Cardiac fibroblast (primary cell): ENCODE measurements at places on chromosomes 4 and X.
A peak's percentile ranks its signal among the peaks of the same experiment; 100 is the strongest.

- DNase-seq = no peak
Measured at GRCh38 chr4:7735961-7736360, 203.7 kb downstream of the AFAP1 start.

- peak; percentile 26 for DNase-seq
Measured at GRCh38 chrX:109822861-109823260, 89.8 kb upstream of the ACSL4 start.

GRCh38 chrX:9340598-9341290 is 124.1 kb upstream of the TBL1X start:
- peak; percentile 75 for DNase-seq

DNA sequence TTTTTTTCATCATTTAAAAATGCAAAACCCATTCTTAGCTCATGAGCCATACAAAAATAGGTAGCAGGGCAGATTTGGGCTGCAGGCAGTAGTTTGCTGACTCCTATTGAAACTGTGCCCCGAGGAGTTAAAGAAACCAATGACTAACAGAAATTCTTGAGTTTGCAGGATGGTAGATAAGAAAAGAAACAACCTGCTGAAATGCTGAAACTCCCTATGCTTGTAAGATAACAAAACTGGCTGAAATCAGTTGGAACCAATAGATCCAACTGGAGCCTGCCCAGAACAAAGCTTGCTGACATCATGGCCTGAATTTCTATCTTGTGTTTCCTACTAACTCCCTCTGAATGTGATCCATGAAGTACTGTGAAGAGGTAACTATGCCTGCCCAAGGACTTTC is 68.6 kb downstream of the ANOS1 start:
- peak; percentile 66 for DNase-seq

- DNase-seq = no peak
Measured at GRCh38 chr4:63155561-63155960, 1253.7 kb downstream of the TECRL start.

- no peak for DNase-seq
Measured at GRCh38 chr4:6538575-6538974, 36.4 kb upstream of the MAN2B2 start.

DNA sequence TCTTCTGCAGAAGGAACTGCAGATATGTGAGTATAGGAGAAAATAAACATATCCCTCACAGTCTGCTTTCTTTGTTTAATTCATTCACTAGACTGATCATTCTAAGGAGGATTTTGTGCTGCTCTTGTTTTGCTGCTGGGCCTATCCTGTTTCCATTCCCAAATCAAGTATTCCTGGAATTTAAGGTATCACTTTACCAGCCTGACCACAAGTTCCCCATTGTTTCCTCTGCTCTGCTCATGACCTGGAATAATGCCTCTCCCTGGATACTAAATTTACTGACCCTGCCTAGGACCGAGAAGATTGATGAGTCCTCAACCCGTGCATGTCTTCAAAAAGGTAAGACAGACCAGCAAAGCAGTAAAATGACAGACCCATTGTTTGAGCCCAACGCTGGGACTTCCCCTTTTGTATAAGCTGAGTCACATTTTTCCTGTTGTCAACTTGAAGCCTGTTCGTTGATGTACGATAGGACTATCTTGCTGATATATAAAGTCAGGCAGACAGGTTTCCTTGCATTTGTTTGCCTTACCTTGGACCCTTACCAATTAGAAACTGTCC is 85.5 kb upstream of the TET2 start:
- DNase-seq = peak; percentile 59

DNA sequence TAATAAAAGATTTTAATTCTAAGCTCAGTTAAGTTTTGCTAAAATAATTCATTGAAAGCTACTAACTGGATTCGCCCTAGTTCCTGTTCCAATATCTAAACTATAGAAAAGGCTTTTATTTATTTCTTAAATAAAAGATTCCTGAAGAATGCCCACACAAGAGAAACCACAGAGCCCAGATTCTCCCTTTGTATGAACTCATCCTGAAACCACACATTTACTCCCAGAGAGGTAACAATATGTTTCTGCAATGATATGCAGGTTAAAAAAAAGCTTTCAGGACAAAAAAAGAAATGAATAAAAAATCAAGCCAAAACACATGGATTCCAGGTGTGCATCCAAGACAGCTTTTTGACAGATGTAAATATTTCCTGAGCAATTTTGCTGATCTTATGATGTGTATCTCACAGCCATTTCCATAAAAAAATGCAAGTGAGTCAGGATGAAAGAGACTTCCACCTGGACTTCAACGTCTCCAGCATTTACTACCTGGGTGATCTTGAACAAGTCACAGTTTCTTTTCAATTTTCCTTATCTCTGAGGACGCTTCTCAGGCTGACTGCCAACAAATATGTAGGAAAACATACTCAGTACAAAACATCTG is 234.4 kb upstream of the FAT1 start:
- DNase-seq = no peak

DNA sequence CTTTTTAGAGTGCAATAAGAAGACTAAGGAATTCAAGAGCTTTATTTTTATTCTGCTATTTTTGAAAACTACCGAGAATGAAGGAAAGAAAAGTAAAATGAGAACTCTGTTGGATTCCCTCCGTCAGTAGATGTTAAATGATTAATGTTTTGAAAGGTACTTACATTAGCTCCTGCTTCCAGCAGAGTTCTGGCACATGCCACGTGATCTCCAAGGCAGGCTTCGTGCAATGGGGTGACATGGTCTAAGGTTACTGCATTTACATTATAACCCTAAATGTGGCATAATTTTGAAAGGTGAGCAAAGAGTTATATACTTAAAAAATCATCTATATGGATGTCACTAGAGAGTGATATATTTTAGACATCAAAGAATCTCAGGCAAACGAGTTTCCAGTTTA is 26.8 kb upstream of the SPATA4 start:
- DNase-seq = no peak

GRCh38 chr4:88028946-88029345 is 21.5 kb downstream of the PKD2 start:
- no peak for DNase-seq

DNA sequence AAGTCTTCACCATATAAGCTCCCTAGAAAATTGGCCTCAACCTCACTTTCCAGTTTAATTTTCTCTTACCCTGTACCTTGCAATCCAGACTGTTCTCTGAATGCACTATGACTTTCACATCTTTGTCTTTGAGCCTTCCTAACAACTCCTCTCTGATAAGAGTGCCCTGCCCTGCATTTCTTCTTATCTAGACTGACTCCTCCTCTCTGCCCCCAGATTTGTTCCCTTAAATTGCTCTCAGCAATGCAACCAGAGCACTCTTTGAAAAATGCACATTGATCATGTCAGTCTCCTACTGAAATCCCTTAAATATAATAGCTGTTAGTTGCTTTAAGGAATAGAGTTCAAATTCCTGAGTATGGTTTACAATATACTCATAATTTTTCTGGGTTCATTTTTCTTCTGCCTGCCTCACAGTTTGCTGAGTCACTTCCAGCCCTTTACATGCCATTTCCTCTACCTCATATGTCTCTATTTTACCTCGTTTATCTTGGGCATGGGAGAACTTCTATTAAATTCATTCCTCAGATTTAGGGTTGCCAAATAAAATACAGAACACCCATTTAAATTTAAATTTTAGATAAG is 582.7 kb upstream of the AADAT start:
- peak; percentile 14 for DNase-seq

GRCh38 chr4:172232966-172233365 is 419.8 kb downstream of the GALNTL6 start:
- no peak for DNase-seq

- no peak for DNase-seq
Measured at GRCh38 chr4:78162342-78162741, 105.2 kb downstream of the FRAS1 start.

DNA sequence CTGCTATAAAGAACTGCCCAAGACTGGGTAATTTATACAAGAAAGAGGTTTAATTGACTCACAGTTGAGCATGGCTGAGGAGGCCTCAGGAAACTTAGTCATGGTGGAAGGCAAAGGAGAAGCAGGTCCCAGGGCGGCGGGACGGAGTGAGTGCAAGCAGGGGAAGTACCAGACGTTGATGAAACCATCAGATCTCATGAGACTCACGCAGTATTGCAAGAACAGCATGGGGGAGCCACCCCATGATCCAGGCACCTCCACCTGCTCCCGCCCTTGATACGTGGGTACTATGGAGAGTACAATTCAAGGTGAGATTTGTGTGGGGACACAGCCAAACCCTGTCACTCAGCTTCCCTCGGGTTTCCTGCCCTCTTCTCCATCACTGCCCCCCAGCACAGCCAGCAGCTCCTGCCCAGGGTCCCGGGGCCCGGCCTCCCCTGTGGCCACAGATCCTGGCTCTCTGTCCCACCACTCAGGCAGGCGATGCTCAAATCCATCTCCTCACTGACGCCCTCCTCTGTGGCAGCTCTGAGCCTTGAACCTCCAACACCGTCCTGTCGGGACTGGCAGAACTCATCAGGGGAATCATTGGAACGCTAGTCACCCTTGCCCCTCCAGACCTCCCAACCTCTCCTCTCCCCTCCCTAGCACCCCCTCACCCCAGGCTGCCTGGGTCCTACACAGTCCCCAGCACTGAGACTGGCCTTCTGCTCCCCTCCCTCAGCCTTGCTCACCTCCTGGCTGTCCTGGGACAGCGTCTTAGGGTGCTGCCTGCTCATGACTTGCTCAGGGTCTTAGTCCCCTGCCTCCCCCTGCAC is 37.6 kb downstream of the FGFRL1 start:
- DNase-seq = no peak

DNA sequence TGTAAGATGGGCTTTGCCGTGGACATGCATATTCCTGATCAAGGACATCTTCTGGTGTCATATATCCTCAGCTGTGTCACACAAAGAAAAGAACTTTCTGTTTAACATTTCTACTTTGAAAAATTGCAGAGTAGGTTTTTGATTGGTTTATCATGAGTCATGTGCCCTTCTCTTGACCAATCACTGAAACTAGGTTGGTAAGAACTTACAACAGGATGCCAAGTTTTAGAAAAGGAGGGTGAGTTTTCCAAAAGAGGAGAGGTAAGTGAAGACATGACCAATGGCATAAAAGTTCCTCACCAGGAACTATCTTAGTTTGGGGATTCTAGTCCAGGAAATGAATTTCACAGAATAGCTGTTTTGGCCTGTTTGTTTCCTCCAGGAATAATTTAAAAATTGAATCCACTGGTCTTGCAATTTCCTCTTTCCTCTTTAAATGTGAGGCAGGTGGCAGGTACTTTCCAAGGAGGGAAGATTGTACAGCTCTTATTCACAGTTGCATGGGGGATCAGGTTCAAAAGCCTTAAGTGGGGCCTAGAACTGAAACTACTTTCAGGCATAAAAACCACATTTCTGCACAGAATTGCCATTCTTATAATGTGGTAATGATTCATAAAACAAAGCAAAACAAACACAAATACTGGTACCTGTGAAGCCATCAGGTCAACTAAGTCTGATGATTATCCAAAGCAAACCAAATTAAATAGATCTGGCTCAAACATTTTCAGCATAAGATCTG is 1114.5 kb upstream of the LCORL start:
- no peak for DNase-seq

DNA sequence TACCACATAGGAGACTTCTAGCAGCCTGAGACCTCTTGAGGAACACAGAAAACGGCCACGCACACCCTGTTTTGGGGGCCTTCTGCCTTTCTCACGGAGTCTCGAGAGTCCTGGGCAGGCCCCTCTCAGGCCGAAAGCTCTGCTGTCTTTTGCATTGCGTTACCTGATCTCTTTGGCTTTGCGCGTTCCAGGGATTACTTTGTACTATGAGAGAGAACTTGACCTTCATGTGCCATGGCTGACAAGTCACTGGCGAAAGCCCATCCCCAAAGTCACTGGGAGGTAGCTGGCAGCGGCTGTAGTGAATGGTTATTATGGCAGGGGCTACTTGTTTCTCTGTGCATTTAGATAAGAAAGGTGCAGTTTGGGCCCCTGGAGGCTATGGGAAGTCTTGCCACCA is 8.0 kb upstream of the NAT8L start:
- DNase-seq = no peak

- DNase-seq = no peak
Measured at GRCh38 chrX:936979-937769, 275.3 kb downstream of the CRLF2 start.

DNA sequence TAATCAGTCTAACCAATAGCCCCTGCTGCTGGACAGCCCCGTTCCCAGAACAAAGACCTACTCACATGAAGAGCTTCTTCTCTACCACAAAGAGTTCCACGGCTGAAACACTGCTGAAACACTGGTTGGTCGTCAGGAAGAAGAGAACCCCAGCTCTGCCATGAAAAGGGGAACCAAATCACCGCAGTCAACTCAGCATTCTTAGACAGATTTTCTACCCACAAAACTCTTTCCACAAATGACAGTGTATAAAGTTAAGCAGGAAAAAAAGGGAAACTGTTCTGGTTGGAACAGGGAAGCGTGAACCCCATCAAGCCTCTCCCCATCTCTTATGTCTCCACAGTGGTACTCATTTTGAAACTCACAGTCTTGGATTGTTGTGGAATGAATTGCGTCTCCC is 57.3 kb downstream of the ABCG2 start:
- no peak for DNase-seq

DNA sequence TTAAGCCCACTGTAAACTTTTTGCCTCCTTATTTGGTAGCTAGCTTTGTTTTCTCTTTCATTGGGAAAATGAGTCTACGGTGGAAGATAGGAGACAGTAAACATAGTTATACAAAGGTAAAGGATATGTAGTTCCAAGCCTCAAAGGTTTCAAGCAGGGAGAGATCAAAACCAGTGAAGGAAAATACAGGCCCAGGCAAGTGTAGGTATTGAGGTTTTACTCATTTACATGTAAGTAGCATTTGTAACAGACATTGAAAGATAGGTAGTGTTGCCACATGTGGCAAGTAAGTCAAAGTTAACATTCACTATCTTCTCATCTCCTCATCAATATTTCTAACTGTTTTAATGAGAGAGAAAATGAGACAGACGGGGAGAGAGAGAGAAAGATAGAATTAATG is 136.5 kb downstream of the RTL3 start:
- DNase-seq = no peak

- DNase-seq = peak; percentile 5
Measured at GRCh38 chr4:79626101-79626500, 218.1 kb upstream of the GK2 start.

GRCh38 chrX:44922980-44923379 is 50.0 kb downstream of the KDM6A start:
- DNase-seq = no peak

DNA sequence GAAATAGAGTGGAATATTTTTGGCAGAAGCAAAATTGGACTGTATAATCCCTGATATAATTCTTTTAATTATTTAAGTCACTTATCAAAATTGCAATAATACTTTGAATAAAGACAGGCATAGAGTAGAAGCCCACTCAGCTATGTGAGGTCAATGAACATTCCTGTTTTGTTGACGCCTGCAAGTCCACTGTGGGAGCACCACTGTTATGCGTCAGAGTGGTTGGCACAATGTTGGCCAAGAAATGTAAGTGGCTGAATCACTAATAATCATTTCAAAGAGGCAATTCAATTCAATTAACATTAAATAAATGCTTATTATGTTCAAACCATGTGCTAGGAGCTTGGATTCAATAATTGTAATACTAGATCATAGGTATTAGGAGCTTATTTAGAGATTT is 221.0 kb downstream of the SPCS3 start:
- no peak for DNase-seq

- DNase-seq = no peak
Measured at GRCh38 chr4:161457906-161458305, 705.9 kb downstream of the FSTL5 start.
